ENCODE measurements at places on chromosomes 1 and 21.

DNA sequence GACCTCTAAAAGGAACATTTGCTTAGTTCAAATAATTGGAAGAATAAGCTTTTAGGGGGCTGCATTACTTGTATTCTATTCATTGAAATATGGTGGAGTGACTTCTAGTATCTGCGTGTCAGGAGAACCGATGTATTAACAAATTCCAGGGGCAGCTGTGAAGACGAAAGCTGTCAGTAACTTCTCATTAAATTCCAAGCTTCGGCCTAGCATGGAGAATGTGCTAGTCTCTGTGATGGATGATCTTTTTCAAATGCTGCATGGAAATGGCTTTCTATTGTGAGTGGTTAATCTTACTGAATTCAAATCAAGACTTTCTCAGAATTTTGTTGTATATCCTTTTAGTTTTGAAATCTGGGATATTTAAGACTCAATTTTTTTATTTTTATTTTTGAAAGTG, 429.9 kb downstream of the ADGRL2 start:
- no peak for DNase-seq

- DNase-seq: no peak
These were observed 108.6 kb downstream of the ZBTB18 start for GRCh38 chr1:244159646-244160045.

DNA sequence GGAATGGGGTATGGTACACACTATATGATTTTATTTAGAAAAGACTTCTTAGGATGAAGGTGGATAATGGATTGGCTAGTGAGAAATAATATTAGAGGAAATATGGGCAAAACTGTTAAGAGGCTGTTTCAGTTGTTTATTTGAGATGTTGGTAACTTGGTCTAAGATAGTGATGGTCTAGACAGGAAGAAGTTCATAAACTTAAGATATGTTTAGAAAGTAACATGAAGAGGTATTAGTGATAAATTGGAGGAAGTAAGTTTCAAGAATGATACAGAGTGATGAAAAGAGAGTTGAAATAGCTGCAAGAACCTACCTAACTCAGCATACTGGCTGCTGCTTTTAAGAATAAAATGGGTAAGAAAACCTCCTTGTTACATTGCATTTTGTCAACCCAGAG, 9.2 kb upstream of the PTPRC start:
- no peak for DNase-seq

DNA sequence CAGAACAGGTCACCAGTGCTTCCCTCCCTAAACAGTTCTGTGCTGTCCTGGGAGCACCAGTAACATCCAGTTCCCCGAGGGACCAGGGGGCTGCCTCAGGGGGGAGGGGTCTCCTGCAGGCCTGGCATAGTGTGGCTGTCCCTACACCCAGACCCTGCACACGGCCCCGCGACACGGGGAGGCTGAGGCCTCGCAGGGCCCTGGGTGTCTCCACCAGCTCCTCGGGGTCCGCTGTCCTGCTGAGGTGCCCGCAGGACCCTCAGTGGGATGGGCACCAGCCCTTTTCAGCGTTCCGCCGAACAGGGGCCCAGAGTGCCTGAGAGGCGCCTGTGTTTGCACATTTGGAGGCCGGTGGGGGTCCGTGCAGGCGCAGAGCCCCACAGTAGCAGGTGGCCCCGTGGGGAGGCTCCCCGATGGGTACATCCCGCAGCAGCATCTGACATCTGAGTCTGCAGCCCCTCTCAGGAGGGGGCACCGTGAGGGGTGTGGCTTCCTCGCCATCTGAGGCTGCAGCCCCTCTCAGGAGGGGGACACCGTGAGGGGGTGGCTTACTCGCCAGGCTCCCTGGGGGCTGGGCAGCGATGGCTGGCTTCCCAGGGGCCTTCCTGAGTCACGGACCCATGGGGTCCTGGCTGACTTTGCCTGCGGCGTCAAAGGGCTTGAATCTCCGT, 18.5 kb upstream of the C1orf159 start:
- DNase-seq: no peak

GRCh38 chr1:32636914-32637645, 13.3 kb downstream of the ZBTB8OS start:
- peak; percentile 39 for DNase-seq

DNA sequence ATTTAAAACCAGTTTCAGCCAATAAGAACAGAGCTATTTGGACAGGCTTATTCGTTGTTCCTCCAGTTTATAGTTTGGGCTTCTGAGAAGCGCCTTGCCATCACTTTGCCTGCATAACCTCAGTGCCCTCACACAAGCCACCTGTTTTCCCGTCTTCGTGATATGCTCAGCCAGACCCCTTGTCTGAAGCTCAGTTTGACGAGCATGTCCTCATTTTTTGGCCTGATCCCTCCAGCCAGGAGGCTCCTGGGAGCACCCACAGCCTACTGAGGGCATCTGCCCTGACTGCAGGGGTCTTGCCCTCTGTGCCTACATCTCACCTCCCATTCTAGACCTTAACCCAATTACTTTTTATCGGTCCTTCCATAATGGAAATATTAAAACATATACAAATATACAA, 95.3 kb downstream of the ADARB1 start:
- DNase-seq: no peak

DNA sequence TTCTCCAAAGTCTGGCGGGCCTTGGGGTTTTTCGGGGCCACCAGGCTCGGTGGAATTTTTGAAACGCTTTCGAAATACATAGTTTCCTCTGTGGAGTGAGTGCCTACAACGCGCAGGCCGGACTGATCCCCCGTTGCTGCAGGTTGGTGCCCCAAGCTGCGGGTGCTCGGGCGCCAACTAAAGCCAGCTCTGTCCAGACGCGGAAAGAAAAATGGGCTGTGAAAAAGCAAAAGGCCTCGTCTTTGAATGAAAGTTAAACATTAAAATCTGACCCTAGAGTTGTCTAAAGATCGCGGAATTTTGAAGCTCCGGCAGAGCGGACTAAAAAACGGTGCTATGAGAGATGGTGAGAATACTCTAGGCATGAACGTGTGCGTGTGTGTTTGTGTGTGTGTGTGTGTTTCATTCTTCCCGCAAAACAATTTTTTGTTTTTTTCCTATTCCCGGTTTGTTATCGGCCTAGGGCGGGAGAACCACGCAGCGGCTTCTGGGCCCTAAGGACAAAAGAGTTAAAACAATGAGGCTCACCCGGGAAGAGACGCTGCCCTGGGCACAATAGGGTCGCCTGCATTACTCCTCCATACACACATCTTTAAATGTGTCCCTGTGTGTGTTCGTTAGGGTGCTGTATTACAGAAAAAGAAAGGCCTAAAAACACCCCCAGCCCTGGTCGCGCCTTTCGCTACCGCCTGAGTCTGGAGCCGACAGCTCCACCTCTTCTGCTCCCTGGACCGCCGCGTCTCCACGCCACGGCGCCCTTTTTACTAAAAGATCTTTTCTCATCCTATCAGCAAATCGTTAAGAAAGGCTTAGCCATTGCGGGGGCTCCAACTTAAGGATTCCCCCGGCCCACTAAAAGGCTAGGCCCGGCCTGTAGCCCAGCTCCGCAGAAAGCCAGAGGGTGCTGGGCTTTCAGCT, 3.2 kb downstream of the TBX15 start:
- DNase-seq: no peak

GRCh38 chr21:31265366-31266013, 78.6 kb downstream of the TIAM1 start:
- no peak for DNase-seq

DNA sequence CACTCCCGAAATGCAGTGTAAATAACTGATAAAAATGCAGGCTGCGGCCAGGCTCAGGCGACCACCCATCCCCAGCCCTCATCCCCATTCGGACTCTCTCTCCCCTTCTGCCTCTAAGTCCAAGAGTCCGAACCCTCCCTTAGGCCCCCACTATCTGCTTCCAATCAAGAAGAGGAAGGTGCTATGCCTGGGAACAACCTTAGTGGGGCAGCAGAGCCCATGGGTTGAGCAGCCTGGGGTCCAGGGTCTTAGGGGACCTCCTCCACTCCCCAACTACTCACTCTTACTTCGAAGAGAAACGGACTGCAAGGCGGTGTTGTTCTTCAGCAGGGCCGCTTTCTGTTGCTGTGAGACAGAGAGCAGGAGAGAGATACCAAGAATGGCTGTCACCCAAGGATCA, 12.2 kb downstream of the ARHGEF2 start:
- no peak for DNase-seq

GRCh38 chr21:38506661-38507281, 8.5 kb upstream of the ERG start:
- DNase-seq: no peak

- no peak for DNase-seq
These were observed 131.9 kb downstream of the FGGY start for GRCh38 chr1:59428828-59429227.

DNA sequence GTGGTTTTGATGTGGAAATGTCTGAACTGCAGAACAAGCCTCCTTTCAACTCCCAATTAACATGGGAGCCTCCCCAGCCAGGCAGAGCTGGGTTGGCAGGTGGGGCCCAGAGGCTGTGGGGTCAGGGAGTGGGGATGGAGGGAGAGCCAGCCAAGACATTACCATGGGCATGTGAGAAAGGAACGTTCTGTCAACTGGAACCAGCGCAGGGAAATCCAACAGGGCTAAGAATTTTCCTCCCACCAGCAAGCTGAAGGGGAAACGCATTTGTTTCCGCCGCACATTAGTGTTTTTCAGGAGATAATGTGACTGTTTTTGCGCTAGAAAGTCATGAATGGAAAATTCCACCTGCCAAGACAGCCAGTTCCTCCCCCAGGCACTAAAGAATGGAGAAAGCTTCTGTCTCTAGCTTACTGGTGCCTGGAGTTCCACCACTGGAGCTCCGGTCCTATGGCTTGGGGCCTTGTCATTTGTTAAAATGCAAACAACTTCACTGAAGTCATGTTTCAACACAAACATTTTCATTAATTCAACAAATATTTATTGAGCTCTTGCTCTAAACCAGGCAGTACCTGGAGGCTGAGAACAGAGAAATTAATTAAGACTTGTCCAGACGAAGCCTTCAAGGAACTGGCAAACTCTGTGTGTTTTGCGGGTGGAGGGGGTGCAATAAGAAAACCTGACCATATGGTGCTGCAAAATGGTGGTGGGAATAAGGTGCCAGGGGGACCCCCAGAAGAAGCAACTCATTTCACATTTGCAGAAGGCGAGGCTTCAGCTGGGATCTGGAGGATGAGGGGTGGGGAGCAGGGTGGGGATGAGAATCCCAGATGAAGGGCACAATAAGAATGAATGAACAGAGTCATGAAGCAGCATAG, 305.1 kb downstream of the MATN1 start:
- no peak for DNase-seq

- no peak for DNase-seq
These were observed 220.4 kb downstream of the RHOU start for GRCh38 chr1:228955691-228956090.

DNA sequence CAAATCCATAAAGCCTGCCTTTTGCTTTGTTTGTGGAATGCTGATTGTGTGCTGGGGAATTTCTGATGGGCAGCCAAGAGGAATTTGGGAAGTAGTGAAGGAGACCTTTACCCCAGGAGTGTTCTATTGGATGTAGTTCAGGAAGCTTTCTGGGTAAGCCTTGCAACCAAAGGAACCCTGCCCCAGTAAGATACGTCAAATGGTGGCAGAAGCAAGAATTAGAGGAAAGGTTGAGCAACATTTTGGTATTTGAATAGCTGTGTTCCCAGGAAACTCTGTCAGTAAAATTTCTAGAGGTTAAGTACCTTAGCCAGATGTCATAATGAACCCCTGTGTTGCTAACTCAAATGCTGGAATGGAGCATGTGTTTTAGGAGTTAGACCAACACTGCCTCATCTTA, 6.4 kb downstream of the MGST3 start:
- DNase-seq: no peak

- peak; percentile 50 for DNase-seq
These were observed 9.8 kb downstream of the NHLH1 start for GRCh38 chr1:160376525-160377131.

- DNase-seq: no peak
These were observed 83.6 kb downstream of the PRDM2 start for GRCh38 chr1:13783551-13783950.

GRCh38 chr1:48960320-48960719, 183.6 kb upstream of the BEND5 start:
- DNase-seq: no peak

DNA sequence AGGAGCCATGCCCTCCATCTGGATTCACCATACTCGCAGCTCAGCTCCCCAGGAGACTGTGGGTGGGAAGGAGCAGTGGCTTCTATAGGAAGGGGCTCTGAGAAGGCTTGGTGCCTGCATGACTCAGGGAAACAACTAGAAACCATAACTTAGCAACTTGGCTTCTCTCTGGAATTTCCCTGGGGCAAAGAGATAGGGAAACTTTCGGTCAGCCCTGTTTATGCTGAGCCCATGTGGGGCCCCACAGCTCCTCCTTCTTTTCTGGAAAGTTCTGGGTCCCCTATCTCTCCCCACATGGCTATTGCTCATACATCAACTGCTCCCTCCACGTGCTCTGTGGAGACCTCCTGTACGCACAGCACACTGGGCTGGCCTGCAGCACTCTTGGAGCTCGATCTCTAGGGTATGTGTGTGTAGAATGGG, 39.3 kb downstream of the PLEKHA6 start:
- peak; percentile 48 for DNase-seq

DNA sequence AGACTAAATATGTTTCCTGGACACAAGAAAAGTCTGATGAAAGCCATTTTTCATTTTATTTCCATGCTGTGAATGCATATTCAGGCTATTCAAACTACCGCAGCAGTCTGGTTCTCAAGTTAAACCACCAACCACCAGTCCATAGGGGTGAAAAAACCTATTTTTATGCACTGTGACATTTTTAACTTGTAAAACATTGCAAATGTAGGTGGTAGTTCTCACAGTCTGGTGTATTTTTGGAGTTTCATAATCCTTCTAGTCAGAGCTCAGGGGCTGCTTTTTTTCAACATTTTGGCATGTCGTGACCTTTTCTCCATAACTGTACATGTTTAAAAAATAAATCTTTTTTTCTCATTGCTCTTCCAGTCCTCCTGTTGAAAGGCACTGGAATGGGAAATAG, 907.6 kb upstream of the ADGRL2 start:
- DNase-seq: no peak

DNA sequence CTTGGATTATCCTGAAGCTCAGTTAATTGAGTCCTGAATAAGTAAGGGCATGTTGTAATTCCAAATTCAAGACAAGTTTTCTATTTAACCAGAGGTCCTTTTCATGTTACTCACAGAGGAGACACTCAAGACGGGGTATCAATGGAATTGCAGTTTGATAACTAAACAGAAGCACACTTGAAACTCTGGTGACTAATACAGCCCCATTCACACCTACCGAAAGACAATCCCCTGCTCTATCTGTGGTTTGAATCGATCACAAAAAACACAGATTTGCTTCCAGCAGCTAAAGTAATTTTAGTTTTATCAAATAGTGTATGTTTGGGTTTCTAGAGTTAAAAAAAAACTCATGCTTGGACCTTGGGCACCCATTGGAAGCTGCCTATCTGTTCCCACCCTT, 60.4 kb downstream of the TEX35 start:
- DNase-seq: no peak

DNA sequence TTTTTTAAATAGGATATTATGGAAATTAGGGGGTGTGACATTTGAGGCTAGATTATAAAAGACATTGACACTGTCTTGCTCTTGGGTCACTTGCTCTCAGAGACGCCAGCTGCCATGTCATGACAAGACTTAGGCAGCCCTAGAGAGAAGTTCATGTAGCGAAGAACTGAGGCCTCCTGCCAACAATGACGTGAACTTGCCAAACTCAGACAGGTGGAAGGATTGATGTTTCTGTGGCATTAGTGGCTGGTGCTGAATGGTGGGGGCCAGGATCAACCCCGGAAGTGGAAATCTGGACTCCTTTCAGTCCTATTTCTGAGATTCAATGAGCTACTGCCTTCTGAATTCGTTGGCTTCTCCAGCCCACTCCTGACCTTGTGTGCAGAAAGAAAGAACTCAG, 14.7 kb downstream of the NCF2 start:
- DNase-seq: no peak

- DNase-seq: peak; percentile 67
These were observed 213.8 kb downstream of the SIPA1L2 start for GRCh38 chr1:232416026-232416568.

Data from Caki2 (cell line).